ENCODE measurements at places on chromosomes 5 and 9. TPM values are rescaled to one million over a fixed set of nuclear protein-coding genes. Genes with fewer than 3 reads are reported as not detected.

ROR2 gene
- polyA plus RNA-seq: 21.5 TPM

PTGDS gene
- 3.4 TPM for polyA plus RNA-seq

ABO gene
- not detected for polyA plus RNA-seq

IFNA16 gene
- not detected for polyA plus RNA-seq

MAMDC2 gene
- polyA plus RNA-seq: 0.51 TPM

SLC27A6 gene
- 91.0 TPM for polyA plus RNA-seq

NFX1 gene
- polyA plus RNA-seq: 29.9 TPM

NUTM2F gene
- polyA plus RNA-seq: 0.31 TPM

GABRG2 gene
- 1.3 TPM for polyA plus RNA-seq

KIF12 gene
- 0.64 TPM for polyA plus RNA-seq

SLC46A2 gene
- not detected for polyA plus RNA-seq

ELOVL7 gene
- polyA plus RNA-seq: 1.6 TPM

IFNA2 gene
- polyA plus RNA-seq: not detected

ZNF618 gene
- 22.0 TPM for polyA plus RNA-seq

DOK3 gene
- polyA plus RNA-seq: 3.7 TPM

GABRA6 gene
- polyA plus RNA-seq: not detected
